Pons (tissue), 1 donor: ENCODE measurements at places on chromosomes 6 and 20.

DNA sequence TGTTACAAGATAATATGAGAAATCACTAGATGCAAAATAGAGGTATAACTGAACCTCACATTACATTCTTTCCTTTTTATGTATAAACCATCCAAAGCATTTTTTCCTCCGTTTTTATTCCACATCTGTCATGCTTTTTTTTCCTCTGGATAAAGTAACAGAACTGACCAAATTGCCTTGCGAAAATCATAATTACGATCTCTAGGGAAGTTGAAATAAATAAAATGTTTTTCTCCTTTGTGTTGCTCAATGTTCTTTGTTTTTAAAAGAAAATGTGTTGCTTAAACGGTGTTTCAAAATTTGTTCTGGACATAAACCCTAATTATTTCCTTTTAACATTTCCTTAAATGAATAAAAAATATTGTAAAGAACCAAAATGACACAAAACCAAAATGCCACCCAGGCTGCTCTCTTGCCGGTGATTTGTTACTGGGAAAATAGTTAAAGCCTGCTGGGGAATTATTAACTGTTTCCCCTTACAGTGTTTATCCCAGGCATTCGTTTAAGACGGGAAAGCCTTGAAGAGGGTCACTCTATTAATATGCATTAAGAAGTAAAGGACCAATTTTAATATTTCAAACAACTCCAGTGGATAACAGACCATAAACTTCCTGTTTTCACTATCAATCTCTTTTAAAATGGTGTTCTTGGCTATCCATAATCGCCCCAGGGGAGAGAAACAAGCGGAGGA lies 1.7 kb upstream of the ADGRB3 start:
- DNase-seq: peak; percentile 34

DNA sequence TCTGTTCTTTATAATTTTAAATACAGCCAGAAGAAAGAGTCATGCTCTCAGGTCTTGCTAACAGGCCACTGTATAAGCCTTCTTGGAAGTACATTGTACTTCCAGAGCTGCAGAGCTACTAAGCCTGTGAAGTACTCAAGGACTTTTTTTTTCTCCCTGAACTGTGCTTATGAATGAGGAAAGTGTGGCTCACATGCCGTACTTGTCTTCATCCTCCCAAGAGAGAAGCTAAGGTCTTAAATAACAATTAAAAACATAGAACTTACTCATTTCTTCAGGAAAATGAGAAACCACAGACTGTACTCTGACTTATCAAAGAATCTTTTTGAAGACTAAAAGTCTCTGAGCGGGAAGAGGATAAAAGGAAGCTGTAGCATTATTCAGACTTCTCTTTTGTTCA lies 218.3 kb downstream of the HTR1B start:
- no peak for DNase-seq

DNA sequence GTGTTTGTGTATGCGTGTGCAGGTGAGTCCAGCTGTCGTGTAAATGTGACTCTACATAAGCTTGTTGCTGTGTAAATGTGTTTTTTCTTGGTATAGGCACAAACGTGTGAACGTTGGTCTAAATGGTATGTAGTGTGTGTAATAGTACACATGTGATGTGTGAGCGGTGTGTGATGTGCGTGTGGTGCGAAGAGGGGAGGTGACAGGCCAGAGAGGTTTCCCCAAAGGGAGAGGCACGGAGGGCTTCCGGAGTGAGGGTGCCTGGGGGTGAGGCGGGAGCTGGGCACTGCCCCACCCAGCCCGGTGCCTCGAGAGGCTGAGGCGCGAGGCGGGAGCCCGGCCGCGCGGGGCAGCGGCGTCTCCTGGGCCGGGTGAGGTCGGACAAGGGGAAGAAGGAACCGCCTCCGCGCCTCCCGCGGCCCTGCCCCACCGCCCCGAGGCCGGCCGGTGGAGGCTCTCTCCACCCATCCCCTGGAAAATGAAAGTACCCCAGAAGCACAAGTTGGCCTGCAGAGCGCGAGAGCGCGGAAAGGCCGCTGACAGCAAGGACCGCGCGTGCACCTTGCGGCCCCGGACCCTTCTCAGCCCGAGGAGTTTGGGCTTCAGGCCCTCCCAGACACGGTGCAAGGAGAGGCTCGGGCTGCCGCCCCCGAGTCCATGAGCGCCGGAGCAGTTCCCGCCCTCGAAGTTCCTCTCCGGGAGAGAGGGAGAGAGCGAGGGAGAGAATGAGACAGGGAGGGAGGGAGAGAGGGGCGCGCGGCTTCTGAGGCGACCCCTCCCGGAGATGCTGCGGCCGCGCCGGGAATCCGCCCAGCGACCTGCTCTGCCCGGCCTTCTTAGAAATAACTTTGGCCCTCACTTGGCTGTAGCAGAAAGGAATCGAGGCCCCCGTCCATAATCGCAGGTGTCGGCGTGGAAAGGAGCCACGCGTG lies 43.2 kb upstream of the OSTM1 start:
- no peak for DNase-seq

- no peak for DNase-seq
Observed at GRCh38 chr6:12238219-12238618, 51.9 kb upstream of the EDN1 start.

DNA sequence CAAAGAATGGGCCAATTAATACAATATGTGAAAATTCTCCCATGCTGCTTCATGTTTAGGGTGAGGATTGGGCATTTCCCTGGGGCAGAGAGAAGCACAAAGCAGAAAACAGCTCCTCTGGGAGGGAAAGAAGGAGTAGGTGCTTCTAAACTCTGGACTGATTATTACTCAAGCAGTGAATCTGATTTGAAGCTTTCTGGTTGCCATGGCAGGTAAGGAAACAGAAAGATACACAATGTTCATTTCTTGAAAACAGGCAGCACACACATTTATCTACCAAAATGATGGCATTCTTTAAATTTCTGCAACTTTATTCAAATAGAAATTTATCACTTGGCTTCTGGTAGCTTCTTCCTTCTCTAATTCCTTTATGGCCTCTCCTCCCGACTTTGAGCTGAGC lies 305.4 kb upstream of the CHD6 start:
- DNase-seq: no peak

DNA sequence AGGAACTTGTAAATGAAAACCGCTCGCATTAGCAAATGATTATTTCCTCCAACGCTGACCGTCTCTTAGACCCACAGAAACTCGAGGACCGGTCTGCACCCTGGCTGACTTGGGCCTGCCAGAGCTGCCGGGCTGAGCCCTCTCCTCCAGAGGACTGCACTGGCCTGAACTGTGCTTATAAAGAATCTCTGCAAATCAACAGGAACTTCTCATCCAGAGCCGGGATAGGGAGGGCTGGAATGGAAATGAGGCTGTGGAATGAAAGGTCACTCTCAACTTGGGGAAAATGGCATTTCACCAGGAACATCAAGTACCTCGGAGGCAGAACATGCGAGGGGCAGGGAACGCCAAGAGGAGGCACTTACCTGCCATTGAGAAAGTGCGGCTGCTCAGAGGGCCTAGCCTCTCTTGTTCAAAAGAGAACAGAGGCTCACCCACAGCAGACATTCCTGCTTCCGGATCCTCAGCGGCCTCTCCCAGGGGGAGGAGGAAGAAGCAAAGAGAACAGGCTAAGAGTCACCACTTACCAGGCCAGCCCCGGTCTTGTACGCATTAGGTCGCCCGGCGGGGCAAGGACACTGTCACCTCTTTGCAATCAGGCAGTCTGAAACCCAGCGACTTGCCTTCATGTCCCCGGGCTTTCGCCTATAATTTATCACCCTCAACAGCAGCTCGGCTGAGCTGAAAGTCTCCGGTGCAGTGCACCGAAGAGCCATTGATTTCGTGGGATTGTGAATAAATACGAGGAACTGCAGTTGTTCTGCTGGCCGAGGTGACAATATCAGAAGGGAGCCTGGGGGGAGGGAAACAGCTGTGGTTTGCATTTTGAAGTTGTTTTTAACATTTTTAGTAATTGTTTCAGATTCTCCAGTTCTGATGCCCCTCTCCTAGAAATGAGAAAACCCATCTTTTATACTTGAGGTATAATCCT lies 37.6 kb downstream of the ZMYND8 start:
- DNase-seq: peak; percentile 85

- peak; percentile 78 for DNase-seq
Observed at GRCh38 chr6:167311286-167311685, 13.6 kb upstream of the TTLL2 start.

GRCh38 chr6:9398071-9398766 lies 962.9 kb upstream of the SLC35B3 start:
- no peak for DNase-seq

DNA sequence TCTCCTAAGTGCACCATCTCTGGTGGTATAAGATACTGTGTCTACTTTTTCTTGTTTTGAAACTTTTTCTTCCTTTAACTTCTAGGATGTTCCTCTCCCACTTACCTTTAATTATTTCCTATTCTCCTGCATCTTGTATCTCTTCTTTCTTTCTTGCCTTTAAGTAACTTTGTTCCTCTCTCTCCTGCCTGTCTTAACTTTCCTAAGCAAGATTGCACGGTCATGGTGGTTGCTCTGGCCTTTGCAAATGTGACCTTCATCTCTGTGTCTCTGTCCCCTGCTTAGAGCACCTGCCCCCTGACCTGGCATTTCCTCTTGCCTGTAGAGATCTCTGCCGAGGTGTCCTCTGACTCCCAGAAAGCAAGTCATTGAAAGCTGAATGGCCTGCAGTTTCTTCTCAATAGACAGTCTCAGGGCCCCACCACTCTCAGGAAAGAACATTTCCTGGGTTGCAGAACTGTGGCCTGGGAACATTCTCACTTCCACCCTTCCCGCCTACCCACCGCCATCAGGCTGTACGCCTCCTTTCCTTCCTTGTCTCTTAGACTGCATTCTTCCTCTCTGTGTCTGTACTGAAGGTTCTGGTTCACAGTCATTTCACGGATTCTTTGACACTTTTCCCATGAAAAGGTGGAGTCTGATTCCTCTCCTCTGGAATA lies 12.8 kb downstream of the ZDHHC14 start:
- no peak for DNase-seq

GRCh38 chr6:70863343-70863742 lies 93.5 kb downstream of the B3GAT2 start:
- DNase-seq: no peak

- no peak for DNase-seq
Observed at GRCh38 chr20:62741701-62742491, 33.3 kb downstream of the NTSR1 start.
